DMS153 (cell line): ENCODE measurements at places on chromosomes 3 and 15.
A peak's percentile ranks its signal among the peaks of the same experiment; 100 is the strongest.

DNA sequence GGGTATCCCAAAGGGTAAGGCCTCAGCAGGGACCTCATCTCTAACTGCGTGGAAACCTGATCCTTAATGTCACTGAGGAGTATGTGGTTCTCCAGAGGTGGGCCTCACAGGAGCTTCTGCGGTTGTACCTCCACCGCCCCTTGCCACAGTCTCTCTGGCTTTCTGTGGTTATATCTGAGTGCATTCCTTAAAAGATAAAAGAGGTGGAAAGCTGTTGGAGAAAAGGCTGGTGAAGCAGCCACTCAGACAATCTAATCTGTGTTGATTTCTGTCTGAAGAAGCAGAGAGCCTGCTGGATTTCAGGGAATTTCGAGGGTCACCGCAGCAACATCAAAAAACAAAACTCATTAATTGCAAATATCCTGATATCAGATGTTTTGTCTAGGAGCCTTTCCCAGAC lies 51.4 kb downstream of the SEMA6D start:
- DNase-seq = no peak

- DNase-seq = no peak
Measured at GRCh38 chr3:136869282-136869681, 7.3 kb downstream of the NCK1 start.

- DNase-seq = no peak
Measured at GRCh38 chr15:93126148-93126547, 37.1 kb upstream of the RGMA start.

GRCh38 chr3:173399044-173399443 lies 1.5 kb downstream of the NLGN1 start:
- DNase-seq = no peak

DNA sequence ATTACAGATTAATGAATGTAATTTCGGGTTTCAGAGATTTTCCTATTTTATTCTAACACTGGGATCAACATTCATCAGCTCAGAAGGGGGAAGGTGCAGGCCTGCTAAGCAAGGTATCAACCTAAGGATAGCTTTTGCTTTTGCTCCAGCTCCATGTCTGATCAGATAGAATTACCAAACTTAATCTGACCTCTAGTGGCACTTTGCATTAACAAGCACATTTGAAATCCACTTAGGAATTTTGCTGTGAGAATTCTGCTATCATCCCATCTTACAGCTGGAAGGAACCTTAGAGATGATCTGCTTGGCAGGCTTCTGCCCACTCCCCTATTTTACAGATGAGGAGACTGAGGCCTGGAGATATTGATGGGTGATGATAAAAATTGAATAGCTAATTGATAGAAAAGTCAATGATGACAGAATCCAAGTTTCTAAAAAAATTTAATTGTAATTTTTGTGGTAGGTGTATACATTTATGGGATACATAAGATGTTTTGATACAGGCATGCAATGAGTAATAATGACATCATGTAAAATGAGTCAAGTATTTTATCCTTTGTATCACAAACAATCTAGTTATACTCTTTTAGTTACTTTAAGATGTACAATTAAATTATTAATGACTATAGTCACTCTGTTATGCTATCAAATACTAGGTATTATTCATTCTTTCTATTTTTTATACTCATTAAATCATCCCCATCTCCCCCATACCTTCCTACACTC lies 209.2 kb upstream of the ZPLD1 start:
- DNase-seq = peak; percentile 39

DNA sequence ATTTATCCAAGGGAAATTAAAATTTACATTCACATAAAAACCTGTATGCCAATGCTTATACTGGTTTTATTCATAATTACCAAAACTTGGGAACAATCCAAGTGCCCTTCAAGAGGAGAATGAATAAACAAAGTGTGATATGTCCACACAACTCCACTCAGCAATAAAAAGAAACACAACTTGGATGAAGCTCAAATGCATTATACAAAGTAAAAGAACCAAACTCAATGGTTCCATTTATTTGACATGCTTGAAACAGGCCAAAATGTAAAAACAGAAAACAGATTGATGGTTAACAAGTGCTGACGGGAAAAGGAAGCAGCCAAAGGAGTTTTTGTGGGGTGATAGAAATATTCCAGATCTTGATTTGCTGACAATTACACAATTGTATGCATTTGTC lies 23.5 kb downstream of the OCA2 start:
- no peak for DNase-seq

DNA sequence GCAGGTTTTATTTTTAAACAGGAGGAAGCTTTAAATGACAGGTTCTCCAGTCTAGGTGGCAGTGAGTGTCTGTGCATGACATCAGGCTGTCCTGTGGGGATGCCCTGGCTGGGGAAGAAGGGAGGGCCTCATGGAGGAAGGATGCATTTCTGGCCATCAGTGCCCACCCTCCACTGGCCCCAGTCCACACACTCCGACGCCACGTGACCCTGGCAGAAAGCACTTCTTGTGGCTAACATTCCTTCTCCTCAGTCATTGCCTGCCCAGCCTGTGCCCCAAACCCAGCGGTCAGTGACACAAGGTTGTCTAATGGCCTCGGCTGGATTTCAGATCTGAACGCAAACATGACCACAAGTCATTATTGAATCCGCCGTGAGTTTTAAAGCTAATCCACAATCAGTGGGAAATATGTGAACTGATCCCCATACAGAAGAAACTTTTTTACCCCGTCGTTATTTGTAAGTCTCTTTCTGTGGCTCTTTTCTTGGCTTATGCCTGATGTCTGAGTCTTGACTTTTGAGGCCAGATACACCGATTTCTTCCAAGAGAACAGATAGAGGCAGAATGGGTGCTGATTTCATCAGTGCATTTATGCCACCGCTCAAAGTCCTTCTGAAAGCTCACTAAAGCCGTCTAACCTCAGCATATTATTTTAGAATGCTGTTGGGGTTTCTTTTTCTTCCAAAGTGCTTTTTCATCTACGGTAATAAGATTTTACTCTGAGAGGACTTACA lies 17.3 kb upstream of the LRRK1 start:
- DNase-seq = no peak

DNA sequence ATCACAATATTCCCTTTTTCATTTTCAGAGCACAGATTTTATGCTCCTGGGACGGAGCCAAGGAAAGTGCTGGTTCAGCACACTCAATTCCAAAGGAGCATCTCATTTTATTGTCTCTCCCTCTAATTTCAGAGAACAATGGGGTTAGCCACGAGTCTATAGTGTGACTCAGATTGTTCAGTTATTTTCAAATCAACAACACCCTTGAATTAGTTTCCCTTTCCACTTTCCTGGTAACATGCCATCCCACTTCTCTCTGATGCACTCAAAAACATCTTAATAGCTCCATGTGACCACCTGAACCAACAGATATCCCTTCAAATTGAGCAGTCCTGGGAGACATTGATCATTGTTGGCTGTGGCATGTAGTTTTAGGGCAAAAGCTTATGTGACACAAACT lies 389.7 kb upstream of the MDFIC2 start:
- DNase-seq = no peak

DNA sequence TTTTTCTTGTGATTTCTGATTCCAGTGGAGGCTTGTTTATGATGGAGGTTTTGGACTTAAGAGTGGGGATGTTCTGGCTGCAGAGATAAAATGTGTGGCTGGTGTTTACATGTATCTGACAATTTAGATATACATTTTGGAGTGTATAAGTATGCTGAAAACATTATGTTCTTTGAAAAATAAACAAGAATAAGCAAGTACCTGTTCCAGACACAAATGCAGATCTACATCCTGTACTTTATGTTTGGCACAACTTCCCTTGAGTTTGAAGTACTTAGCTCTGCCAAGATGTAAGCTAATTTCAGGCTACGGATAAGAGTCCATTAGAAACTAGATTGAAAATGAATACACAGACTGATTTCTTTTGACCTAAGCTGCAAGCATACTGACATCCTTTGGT lies 277.2 kb downstream of the CHST2 start:
- DNase-seq = no peak

GRCh38 chr3:116930786-116931185 lies 221.2 kb downstream of the TUSC7 start:
- no peak for DNase-seq

- DNase-seq = no peak
Measured at GRCh38 chr3:41290736-41291135, 91.4 kb downstream of the CTNNB1 start.

- DNase-seq = no peak
Measured at GRCh38 chr3:115862849-115863248, 239.5 kb downstream of the GAP43 start.
